ENCODE measurements at places on chromosomes 3 and 15.
A peak's percentile ranks its signal among the peaks of the same experiment; 100 is the strongest.

DNA sequence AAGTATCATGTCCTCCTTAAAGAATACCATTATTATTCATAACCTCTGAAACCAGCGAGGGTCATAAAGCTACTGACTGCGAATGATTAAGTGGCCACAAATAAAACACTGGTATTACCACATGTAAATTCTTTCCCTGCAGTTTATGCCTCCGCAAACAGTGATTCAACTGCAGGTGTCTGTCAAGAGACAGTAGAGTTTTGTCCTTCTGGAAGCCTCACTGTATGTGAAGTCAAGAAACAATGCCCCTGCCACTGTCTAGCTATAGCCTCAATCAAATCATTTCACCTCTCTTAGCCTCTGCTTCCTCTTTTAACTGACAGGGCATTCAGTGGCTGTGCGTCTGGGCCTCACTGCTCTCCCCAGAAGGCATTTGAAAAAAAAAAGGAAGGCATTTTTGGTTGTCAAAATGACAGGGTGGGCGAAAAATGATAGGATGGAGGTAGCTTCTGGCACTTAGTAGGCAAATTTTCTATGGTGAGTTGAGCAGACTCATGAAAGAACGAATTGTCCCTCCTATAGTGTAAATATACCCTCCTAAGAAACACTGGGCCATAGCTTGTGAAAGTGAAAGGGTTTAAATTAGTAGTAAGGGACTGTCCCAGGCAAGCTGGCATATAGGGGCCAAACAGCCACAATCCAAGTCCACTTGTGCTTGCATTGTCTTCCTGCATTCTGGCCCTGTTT, 66.7 kb downstream of the FILIP1L start:
- peak; percentile 59 for DNase-seq

DNA sequence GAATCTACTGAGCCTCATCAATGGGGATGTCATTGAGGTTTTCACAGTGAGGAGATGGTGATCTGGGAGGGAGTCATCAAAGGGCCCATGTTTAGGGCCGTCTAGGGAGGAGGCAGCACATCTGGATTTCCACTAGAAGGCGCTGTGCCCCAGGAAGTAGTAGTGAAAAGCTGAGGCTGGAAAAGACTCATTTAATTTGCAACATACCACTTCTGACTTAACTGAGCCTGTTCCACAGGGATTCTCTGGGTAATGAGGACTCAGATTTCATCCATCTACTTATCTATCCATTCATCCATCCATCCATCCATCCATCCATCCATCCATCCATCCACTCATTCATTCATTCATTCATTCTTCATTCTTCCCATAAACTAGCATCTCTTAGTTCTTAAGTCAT, 17.4 kb upstream of the SHF start:
- DNase-seq, result peak; percentile 50

GRCh38 chr3:111473550-111473949, 68.4 kb upstream of the CD96 start:
- no peak for DNase-seq

GRCh38 chr3:79005084-79005483, 762.7 kb downstream of the ROBO1 start:
- peak; percentile 70 for DNase-seq

DNA sequence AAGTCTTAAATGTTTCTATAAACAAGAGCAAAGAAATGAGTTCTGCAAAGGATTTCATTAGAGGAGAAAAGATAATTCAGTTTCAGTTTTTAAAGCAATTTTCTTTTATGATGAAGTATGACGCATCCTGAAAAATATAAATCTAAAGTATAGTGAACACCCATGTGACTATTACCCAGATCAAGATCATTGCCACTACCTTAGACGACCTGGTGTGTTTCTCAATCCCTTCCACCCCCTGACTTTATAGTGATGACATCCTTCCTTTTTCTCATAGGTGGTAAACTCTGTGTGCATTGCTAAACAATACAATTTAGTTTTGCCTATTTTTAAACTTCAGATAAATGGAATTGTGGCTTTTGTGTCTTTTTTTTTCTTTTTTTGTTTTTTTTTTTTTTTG, 8.4 kb downstream of the STT3B start:
- DNase-seq, result no peak

- DNase-seq, result no peak
These were observed 31.0 kb upstream of the RBMS3 start for GRCh38 chr3:29249829-29250345.

GRCh38 chr3:24886501-24886900, 391.9 kb upstream of the THRB start:
- DNase-seq, result no peak

- DNase-seq, result peak; percentile 12
These were observed 114.7 kb downstream of the GADL1 start for GRCh38 chr3:30779686-30780287.

DNA sequence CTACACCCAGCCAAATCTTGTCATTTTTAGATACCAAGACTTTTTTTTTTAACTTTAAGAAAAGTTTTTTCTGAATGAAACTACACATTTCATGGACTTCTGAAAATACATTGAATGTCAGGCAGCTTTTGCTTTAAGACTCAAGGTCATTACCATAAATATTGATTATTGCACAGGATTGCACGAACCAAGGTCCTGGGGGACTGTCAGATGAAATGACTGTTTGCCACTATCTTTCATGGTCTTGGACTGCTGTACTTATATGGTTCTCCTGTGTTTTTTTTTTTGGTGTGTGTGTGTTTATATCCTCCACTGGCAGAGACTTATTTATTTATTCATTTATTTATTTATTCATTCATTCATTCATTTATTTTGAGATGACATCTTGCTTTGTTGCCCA, 6.9 kb upstream of the MYO1E start:
- no peak for DNase-seq

DNA sequence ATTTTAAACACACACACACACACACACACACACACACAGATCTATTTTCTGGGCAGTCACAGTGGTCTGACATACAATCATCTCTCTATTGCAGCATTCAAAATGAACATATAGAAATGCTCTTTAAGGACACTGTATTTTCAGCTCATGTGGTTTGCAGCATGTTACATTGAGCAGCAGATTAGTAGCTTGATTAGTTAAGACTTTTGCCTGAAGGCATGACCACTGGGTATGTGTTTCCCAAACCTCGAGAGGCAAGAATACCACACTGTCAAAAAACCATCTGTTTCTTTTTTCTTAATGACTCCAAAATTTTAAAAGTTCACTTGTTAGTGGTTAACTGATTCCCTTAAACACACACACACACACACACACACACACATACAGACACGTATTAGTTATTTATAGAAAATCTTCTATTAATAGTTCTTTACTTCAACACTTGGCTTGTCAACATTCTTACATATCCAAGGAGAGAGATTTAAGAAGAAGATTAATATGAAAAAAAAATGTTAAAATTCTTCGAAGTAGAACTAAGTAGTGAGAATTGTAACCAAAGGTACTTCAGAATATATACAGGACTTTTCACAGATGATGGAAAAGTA, 518.2 kb downstream of the CADM2 start:
- no peak for DNase-seq

DNA sequence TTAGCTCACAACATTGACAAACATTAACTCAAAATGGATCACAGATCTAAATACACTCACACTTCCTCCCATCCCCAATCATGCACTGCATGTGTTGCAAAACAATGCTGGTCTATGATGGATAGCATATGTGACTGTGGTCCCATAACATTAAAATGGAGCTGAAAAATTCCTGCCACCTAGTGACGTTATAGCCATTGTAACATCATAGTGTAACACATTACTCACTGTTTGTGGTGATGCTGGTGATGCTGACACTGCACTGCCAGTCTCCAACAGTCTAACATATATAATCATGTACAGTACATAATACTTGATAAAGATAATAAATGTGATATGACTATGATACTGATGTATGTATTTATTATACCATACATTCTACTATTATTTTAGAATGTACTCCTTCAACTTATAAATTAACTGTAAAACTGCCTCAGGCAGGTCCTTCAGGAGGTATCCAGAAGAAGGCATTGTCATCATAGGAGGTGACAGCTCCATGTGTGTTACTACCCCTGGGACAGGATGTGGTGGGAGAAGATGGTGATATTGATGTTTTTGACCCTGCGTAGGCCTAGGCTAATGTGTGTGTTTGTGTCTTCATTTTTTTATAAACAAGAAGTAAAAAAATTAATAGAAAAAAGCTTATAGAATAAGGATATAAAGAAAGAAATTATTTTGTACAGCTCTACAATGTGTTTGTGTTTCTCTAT, 41.3 kb downstream of the TXNRD3 start:
- no peak for DNase-seq

DNA sequence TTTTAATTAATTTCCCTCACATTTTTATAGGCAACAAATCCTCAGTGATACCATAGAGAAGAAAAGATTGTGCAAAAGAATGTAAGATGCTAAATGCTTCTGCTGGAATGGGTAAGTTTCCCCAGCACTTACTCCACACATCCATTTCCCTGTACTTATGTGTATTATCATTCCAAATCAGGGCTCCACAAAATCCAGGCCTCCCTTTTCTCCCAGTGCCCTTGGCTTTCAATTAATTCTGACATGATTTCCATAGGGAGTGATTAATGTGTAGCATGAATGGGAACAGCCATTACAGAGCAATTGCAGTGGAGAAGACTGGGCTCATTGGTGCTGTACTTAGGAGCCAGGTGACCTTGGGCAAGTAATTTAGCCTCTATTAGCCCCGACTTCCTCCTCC, 41.3 kb upstream of the UBE2E1 start:
- no peak for DNase-seq

DNA sequence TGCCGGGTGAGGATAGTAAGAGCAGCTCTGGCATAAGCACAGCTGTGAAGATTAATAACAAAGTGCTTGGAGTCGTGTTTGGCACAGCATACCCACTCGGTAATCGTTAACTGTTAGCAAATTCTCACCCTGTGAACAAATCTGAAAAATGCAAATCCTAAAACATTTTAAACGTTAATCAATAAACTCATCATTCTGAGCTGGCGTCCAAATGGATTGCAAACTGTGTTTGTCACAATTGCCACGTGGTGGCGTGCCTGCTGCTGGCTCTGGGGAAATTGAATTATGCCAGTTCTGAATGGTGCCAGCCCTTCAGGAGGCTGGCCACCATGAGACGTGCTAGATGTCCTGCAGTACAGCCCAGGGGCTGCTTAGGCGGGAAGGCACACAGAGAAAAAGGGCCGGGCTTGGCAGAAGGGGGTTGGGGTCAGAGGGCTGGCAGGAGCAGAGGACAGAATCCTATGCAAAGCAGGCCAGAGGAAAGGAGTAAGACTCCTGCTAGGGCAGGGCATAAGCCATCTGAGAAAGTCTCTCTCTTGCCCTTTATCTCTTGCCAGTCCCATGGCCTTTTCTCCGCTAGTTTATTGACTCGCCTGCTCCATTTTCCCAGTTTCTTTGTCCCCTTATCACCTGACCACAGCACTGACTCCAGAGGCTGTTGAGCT, 22.1 kb upstream of the POLG start:
- DNase-seq, result no peak

DNA sequence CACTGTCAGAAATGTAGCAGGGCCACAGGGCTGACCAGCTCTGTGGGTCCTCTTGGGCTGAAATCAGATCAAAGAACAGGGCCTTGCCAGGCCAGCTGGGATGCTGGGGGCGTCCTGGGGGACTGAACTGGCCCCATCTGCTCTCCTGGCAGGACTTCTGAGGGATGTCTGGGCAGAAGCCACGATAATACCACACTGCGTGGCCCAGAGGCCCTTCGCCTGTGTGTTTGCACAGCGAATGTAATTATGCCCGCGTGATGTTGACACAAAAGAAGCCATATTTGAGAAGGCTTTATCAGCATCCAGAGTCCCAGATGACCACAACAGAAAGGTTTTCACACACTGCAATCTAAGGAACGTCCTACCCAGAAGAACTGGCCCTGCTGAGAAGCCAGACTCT, 174.0 kb downstream of the RAB11A start:
- no peak for DNase-seq

DNA sequence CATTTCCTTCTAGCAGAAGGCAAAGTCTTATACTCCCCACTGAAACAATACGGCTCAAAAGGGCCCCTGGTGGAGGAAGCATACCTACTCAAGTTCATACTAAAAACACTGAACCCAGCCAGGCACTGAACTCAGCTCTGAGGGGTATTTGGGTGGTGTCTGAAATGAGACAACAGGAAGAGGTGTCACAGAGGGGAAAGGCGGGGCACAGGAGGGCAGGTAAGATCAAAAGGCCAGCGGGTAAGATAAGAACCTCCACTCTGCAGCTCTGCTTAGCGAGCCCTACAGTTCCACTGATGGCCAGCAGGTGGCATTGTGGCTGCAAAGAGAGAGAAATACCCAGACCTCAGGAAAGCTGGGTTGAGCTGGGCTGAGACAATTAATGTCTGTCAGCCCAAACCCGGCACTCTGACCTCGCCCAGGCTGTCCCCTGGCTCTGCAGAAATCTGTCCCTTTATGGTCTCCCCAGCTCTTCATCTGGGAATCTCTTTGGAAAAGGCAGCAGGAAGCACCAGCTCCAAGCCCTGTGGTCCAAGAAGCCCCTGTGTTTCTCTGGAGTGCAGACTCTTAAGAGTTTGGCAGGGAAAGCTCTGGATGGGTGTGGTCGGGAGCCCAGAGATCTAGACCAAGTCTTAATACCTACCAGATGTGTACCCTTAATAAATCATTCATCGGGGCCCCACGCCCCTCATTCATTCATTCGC, 8.4 kb downstream of the MFGE8 start:
- peak; percentile 54 for DNase-seq

- DNase-seq, result no peak
These were observed 2.9 kb downstream of the GATA2 start for GRCh38 chr3:128489927-128490649.

- no peak for DNase-seq
These were observed 37.4 kb upstream of the PCSK6 start for GRCh38 chr15:101526890-101527289.

DNA sequence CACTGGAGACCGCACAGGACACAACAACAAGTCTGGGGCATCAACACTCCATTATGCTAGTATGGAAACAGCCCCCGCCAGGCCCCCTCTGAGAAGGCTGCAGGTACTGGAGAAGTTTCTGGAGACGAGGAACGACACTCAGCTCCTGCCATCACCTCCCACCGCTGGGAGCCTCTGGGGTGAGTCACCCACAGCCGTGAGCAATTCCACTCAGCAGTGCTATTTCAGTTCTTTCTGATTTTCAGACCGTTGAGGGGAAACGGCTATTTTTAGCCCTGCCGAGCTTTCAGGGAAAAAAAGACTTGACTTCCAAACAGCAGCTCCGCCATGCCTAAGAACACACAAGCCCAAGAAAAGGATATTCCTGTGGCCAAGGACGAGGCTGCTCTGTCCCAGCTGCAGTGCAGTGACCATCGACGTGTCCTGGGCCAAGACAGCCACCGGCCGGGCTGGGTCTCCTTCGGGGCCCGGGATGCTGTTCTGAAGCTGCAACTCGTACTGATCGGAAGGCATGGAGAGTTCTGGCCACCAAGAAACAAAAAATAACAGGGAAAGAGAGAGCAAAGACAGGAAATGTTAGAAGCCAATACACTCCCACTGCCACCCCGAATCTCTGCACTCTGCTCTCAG, 40.8 kb downstream of the NUP210 start:
- DNase-seq, result peak; percentile 73

GRCh38 chr3:3316521-3316920, 137.0 kb upstream of the CRBN start:
- no peak for DNase-seq

GRCh38 chr3:128875556-128876120, 3.8 kb upstream of the ACAD9 start:
- DNase-seq, result no peak

GRCh38 chr3:24197809-24198208, 252.7 kb downstream of the NR1D2 start:
- no peak for DNase-seq

Measured in stromal cell of bone marrow (primary cell).